ENCODE measurements at places on chromosomes 5 and 9. TPM values are rescaled to one million over a fixed set of nuclear protein-coding genes. Genes with fewer than 3 reads are reported as not detected.

The CCL27 gene
- total RNA-seq = 0.69 TPM

The SLC1A1 gene
- 49.6 TPM for total RNA-seq

The ACOT12 gene
- total RNA-seq = 5.1 TPM

The SAPCD2 gene
- total RNA-seq = 4.2 TPM

The CCDC171 gene
- total RNA-seq = 21.9 TPM

The TTLL11 gene
- total RNA-seq = 42.0 TPM
